Suppressor macrophage treated with lipopolysaccharide for 1 hour (primary cell): ENCODE measurements at places on chromosomes 1 and 21.

GRCh38 chr1:90850898-90851710, 134.0 kb upstream of the BARHL2 start:
- peak; percentile 92 for DNase-seq

DNA sequence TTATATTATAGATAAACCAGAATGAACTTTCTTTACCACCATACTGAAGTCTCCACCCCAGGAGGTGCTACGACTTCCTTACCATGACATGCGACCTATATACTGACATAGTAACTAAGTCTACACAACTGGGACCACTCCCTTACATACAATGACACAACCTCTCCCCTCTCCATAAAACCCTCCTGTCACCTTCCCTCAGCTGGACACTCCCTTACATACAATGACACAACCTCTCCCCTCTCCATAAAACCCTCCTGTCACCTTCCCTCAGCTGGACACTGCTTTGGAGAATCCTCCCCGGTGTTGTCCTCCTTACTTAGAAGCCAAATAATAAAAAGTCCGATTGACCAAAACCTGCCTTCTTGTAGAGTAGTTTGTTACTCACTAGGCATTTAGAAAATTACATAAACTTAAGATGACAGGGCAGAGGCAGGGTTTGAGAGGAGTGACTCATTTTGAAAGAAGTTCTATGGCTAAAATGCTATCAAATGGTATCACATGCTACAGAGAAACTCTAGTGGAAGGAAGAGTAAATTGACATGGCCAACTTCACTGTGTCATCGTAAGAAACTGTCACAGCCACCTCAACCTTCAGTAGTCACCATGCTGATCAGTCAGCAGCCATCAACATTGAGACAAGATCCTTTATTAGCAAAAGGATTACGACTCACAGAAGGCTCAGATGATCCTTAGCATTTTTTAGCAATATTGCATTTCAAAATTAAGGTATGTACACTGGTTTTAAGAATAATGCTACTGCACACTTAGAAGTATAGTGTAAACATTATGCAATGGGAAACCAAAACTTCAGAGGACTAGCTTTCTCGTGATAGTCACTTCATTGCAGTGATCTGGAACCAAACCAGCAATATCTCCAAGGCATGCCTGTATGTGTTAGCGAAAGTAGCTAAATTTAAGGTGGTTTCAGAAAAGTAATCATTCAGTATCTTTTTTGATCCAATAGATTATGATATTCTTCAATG, 56.4 kb downstream of the AHCTF1 start:
- peak; percentile 3 for DNase-seq

DNA sequence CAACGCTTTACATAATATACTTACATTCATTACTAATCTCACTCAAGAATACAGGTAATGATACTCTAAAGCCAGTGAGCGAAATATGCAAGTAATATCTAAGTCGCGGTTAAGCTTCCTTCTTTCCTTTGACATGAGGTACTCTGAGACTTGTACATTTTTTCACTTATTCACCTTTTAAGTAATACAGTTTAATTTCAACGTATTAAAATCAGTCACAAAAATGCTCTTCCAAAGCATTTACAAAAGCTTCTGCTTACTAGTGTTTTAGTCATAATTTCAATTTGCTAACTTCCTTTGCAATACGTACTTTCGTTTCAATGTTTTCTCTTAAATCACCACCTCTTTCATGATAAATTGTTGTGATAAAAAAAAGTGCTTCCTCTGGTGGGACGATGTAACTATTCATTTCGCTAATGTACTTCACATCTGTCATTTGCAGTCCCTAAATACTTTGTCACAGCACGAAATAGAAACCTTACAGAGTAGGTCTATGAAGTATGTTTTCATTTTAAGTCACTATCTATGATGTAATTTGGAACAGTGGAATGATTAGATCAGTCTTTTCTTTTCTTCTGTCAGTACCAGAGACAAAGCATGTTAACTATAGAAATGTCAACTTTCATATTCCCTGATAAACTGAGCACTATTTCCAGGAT, 34.0 kb upstream of the ADGRL4 start:
- DNase-seq = peak; percentile 36

DNA sequence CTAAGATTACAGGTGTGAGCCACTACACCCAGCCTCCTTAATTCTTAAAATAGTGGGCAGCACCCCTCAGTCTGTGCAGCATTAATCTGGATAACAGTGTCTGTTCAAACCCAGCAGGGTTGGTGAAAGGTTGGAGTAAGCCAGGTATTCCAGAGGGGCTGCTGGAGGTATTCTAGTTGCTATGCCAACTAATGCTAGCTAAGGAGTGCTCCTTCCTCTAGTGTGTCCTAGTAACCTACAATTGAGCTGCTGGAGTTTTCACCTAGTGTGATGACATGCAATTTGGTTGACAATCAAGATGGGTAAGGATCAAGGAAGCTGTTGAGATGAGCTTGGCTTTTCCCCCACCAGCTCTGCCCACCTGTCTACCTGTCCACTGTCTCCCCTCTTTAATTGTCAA, 100.2 kb upstream of the IPO9 start:
- DNase-seq = no peak

DNA sequence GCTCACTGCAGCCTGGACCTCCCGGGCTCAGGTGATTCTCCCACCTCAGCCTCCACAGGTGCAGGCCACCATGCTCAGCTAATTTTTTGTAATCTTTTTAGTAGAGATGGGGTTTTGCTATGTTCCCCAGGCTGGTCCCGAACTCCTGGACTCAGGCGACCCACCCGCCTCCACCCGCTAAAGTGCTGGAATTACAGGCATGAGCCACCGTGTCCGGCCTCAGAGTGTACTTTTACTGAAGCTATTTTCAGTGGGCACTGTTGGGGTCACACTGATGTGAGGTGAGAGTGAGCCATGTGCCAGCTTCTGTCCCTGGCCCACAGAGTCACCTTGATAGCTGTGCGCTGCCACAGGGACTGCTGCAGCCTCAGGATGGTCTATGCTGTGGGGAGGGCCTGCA, 25.3 kb upstream of the HHAT start:
- no peak for DNase-seq

DNA sequence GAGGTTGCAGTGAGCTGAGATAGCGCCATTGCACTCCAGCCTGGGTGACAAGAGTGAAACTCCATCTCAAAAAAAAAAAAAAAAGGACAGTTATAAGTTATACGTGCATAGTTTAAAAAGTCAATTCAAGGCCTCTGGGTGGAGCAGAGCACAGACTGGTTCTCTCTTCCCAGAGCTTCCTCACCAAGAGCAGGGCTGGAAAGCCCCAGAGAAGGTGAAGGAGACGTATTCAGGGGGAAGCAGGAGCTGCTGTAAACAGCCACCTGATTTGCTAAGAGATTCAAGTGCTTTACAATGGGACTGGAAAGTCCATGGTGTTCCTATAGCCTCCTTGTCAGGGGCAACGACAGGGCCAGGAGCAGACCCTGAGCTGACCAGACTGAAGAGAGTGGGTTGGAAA, 85.0 kb upstream of the LYST start:
- DNase-seq = peak; percentile 46

DNA sequence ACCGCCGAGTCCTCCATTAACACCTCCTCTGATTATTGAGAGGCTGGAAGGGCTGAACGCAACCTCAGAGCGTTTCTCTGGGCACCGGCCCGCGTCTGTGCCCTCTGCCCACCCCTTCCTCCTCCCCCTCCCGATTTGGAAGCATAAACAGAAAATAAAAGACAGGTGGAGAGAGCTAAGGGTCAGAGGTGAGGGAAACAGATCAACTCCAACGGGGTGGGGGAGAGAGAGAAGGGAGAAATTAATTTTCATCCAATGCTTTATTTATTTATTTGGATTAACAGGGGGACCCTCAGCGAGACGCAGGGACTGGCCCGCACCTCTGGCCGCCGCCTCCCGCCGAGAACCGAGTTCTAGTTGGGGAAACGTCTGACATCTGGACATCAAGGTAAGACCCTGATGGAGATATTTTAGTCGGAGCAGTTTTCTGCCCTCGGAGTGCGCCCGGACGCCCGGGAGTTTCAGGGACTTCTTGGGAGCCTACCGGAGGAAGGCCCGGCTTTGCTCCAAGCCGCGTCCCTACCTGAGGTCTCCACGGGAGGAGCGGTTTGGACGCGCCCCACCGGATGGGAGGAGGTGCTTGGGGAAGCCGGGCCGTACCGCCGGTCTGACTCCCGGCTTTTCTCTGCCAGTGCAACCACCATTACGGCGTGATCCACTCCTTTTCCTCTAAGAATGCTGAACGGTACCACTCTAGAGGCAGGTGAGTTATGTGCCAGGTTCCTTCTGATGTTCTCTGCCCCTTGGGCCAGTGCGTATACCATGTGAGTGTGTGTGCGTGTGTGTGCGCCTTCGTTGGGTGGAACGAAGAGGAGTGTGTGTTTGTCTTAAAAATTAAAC, 5.1 kb upstream of the LHX9 start:
- no peak for DNase-seq

- no peak for DNase-seq
Measured at GRCh38 chr1:178497903-178498478, 1.2 kb upstream of the CLEC20A start.

DNA sequence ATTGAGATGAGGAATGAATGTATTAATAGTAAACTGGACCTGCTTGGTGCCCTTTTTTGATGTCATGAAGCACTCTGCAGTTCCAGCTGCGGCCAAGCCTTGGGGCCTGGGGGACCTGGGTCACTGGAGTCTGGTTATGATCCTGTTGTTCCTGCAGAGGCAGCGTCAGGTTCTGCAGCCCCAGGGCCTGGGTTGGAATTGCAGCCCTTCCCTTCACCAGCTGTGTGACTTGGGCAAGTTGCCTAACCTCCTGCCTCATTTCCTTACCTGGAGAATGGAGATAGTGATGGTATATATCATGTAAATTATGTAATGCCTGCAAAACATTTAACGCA, 9.1 kb upstream of the ATP5PO start:
- DNase-seq = no peak

DNA sequence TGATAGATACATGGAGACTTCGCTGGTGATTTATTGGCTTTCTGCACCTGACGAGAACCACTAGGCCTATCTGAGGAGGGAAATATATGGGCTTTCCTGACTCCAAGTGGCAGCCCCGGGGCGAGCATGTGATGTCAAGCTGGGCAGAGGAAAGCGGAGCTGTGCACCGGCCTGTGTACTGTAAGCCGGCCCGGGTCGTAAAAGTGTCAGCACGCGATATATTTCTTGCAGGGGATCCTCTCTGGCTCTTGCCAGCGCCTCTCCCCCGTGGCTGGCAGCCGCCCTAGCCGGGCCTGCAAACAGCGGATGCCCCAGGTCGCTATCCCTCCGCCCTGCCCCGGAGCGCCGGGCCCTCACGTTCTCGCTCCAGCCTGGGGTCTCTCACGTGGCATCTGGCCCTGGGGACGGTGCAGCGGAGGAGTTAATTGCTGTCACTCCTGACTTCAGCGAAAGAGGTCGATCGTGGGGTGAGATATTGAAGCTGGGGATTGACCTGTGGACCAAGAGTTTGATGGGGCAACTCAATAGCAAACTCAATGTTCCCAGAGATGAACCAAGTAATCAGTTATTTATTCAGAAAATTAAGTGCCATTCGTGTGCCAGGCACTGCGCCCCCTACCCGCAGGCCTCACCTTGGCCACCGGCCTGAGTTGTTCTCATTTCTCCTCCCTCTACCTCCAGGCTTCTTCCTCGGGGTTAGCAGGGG, 41.0 kb upstream of the HAO2 start:
- no peak for DNase-seq

DNA sequence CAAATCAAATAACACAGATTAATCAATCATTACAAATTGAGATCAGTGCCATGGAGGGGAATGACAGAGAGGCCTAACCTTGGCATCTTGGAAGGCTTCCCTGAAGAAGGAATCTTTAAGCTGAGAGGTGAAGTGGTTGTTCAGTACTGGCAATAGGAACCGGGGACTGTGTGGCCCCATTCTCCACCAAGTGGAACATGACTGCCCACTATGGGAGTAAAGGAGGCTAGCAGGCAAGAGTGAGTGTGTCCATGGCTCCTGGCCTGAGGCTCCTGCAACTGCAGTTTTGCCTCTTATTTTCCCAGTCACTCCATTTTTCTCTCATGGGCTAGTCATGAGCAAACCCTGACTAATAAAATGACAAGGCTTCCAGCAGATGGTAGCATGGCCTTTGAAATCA, 112.2 kb upstream of the GJB5 start:
- no peak for DNase-seq

DNA sequence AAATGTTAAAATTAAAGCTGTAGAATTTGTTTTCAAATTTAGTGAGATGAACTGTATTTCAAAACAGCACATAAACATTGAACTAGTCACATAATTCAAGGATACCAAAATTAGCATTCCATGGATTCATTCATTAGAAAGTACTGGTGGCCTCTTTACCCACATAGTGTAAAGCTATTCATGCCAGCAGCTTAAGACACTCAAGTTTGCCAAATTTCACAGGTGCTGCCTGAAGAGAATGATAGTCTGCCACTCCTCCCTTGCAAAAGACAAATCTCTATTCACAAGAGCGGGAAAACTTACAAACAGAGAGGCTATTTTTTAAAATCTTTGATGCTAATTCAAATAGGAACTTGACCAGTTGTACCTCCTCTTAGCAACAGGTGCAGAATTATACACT, 337.0 kb downstream of the BRINP3 start:
- DNase-seq = no peak

GRCh38 chr1:83527987-83528386, 470.9 kb downstream of the TTLL7 start:
- no peak for DNase-seq

- peak; percentile 59 for DNase-seq
Measured at GRCh38 chr21:20882462-20883407, 115.5 kb upstream of the NCAM2 start.

DNA sequence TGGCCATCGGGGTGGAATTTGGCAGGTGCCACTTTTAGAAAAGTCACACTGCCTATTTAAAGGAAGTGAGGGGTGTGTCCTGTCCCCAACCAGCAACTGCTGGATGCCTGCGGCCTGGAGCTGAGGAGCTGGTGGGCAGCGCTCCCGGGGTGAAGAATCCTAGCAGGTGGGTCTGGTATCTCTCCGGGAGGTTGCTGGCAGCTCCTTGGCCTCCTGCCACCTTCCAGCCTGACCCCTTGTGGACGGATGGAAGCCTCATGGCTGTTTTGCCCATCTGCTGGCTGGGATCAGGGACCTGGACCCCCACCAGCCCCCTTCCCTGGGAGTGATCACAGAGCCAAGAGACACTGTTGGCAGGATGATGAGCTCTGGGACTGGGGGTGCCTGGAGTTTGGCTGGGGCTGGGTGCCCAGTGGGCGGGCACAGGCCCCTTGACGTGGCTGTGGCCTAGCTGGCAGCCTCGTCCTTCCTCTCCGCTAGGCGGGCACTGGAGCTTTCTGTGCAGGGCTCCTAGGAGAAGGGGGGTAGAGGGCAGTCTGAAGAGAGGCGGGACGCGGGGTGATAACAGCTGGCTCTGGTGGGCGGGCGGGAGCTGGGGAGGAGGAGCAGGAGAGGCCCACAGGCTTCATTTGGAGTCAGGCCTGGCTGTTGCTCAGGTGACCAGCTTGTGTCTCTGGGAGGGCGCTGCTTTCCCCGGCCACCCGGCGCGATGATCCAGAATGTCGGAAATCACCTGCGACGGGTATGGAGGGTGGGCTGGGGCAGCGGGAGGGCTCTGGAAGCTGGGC, at the start of gene ACOT11:
Gene ACOT11 (plus strand): TSS at position 628 of the 788 bp plus-strand sequence. CDS start 82 bp downstream, at position 710.
- peak; percentile 77 for DNase-seq
